ENCODE measurements at places on chromosomes 12 and 14.

- no peak for DNase-seq
Measured at GRCh38 chr14:76829650-76830421, 3.6 kb downstream of the LRRC74A start.

DNA sequence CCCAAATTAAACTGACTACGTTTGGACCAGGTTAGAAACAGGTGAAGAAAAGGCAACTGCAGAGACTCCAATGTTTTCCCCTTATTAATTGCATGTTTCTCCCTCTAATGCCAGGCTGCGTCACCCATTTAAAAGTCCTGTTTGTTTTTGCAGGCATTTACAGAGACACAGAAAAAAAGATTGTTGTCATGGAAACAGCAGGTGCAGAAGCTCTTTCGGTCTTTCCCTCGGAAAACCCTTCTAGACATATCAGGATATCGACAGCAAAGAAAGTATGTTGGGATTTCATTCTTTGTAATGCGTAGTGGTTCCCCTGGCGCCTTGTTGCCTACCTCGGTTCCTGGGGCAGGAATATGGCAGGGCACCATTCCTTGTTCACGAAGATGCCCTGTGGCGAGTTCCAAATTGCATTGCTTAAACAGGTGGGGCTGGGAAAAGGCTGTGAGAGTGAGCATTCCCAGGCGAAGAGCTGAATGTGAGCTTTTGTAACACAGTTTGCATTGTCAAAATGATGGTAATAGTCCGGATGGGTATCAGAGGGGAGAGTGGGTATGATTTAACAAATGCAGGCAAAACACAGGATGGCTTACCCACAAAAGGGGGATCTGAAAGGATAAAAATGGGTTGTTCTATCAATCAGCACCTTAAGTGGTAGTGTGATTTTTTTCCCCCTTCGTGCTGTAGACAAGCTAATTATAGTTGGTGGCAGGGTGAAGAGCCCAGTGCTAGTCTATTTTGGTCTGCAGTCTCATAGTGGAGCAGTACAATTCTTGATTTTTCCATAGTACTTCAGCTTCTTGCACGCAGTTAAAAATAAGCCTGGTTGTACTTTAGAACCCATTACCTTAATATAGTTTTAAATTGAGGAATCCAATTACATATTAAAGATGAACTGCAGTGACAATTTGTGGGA lies 132.4 kb downstream of the GCH1 start:
- DNase-seq: no peak

GRCh38 chr12:47733142-47733541 lies 7.9 kb upstream of the ENDOU start:
- no peak for DNase-seq

GRCh38 chr12:49451468-49452259 lies 84.4 kb downstream of the SPATS2 start:
- no peak for DNase-seq

DNA sequence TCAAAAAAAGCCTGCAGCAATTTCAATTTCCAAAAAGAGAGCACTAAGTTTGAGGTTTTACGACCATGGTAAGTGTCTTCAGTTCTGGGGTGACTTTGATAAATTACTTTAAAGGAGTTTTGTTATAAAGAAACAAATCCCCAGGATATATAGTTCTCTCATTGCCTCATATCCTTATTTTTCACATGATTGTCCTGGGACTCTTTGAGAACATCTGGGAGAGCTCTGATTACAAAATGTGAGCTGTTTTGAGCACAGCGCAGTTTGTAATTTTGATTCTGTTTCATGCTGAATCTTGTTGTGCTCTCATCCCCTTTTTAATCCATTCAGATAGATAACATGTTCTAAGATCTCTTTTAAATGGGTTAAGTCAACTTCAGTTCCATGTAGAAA lies 67.7 kb upstream of the DCN start:
- DNase-seq: no peak

GRCh38 chr12:66144791-66145754 lies 14.5 kb upstream of the LLPH start:
- DNase-seq: no peak

GRCh38 chr14:67269298-67270060 lies 28.2 kb downstream of the PALS1 start:
- no peak for DNase-seq

DNA sequence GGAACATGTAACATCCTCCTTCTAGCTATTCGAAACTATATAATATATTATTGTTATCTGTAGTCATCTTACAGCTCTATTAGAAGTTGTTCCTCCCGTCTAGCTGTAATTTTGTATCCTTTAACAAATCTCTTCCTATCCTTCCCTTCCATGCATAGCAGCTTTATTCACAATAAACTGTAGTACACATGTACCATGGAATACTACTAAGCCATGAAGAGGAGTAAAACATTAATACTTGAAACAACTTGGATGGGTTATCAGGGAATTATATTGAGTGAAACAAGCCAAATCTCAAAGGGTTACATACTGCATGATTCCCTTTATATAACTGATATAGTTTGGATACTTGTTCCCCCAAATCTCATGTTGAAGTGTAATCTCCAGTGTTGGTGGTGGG lies 33.9 kb upstream of the STK38L start:
- no peak for DNase-seq

DNA sequence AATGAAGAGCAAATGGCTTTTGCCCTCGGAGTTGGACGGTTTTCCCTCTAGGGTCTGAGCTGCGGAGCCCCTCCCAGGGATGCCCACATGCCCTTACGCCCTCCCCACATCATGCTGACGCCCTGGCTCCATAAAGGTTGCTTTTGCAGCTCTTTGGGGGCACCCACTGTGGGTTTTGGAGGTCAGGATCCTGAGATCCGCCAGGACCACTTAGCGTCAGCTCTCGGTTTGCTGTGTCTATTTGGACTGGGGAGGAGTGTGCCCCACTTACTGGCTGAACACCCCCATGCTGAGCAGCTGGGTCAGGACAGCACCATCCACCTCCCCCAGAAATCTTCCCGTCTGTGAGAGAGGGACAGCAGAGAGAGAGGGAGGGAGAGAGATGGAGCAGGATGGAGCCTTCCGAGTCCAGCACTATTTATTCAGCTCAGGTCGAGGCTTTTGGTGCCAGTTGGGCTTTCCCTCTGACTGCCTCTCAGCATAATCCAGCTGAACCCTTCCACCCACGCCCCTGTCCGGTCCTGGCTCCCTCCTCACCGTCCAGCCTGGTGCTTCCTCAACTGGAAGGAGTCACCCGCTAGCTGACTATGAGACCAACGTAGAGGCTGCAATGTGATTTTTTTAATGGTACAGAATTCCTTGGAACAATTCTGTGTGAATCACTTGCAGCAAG lies 18.9 kb upstream of the LRTM2 start:
- DNase-seq: no peak
